ENCODE measurements at places on chromosomes 13 and 19. TPM values are rescaled to one million over a fixed set of nuclear protein-coding genes. Genes with fewer than 3 reads are reported as not detected.

- peak; percentile 35 for DNase-seq
These were observed 325.5 kb downstream of the KCNRG start for GRCh38 chr13:50340551-50341287.

DNA sequence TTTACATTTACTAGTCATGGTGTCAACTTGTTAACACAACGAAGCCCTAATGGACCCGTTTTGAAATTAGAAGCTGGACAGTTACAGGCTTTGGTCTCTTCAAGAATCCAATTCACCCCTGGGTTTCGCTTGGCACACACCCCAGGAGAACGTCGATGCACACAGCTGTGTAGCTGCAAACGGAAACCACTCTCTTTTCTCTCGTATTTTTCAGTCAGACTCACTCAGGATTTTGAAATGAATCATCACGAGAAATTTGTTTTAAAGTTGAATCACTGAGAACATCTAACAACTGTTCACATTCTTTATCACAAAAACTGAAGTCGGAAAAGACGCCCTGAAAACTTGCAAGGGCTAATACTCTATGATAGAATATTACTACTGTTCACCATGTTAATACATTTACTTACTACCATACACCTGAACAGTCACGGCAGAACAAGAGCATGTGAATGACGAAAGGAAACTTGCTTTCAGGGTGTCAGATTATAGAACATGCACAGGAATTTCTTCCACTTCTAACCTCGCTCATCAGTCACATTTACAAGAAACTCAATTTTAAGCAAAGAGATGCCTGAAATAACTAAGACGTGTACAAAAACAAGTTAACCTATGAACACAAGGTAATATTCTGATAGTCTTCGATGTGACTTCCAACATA, 4.7 kb downstream of the PNMA8A start:
- peak; percentile 60 for DNase-seq

DNA sequence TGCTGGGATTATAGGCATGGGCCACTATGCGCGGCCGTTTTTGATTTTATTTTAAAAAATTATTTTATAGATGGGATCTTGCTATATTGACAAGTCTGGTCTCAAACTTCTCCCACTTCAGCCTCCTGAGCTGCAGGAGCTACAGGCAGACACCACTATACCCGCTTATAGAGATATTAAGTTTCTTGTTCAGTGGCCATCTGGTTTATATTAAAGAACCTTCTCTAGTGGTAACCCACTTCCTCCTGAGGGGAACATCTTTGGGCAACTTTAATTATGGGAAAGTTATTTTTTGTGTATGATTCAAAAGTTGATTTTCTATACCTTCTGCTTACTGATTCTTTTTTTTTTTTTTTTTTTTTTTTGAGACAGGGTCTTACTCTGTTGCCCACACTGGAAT, 172.7 kb downstream of the KLF5 start:
- no peak for DNase-seq

DNA sequence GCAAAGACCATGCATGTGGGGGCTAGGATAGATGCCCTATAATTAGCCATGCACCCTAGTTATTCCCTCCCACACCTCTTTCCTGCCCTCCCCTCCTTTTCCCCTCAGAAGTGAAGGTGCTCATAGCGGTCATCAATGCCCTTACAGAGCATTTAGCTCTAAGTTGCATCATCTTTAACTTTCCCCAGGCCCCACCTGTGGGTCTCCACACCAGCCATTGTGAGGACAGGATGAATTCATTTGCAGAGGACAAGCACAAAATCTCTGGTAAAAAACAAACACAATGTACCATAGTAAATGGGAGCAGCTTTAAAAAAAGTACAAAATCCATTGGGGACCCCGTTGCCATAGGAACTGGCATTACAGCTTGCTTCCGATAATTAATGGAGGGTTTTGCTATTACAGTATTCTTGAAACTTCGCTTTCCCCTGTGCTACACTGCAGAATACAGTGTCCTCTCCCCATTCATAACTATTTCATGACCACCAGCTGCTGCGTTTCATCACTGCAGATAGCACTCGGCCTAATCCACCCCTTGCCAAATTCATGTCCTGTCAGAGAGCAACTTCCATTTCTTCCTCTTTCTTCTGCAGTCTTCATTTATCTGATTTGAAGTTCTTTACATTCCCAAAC, 110.5 kb downstream of the ZDHHC20 start:
- no peak for DNase-seq

Gene SERPINE3
- total RNA-seq, result not detected

DNA sequence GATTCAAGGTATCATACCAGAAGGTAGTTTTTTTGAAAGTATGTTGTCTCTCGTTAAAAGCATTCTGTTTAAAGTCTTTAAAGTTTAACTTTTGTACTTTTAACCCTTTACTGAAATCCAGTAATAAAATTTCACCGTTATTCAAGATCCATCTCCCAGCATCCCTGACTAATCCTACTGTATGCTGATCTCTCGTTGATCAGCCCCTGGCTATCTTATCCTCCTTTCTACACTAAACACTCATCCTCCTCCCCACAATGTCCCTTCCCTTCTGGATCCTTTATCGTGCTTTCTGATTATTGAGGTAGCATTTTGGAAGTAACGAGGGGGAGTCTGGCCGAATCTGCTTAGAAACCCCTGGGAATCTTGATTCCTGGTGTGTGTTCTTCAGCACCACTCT, 1.3 kb downstream of the TPP2 start:
- no peak for DNase-seq

GRCh38 chr13:56906909-56907308, 233.8 kb upstream of the PRR20A start:
- no peak for DNase-seq

- DNase-seq, result no peak
These were observed 112.5 kb downstream of the COL4A1 start for GRCh38 chr13:110194451-110194850.

DNA sequence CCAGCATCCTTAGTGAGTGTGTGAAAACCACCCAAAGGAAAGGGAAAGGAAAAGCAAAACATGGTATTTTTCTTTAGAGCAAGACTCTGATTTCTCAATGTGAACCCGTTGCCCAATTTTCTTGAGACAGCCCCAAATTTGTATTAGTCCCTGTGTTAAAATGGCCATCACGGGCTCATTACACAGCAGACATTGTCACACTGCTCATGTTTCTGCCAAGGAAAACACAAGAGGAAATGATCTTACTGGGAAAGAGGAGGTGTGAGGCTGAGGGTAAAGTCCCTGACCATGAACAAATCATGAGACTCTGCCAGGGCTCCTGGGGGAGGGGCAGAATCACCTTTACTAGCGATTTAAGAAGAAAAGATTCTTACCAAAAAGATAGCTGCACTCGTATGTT, 54.4 kb downstream of the FAM124A start:
- DNase-seq, result no peak

- no peak for DNase-seq
These were observed 372.3 kb downstream of the NDFIP2 start for GRCh38 chr13:79853251-79853650.

DNA sequence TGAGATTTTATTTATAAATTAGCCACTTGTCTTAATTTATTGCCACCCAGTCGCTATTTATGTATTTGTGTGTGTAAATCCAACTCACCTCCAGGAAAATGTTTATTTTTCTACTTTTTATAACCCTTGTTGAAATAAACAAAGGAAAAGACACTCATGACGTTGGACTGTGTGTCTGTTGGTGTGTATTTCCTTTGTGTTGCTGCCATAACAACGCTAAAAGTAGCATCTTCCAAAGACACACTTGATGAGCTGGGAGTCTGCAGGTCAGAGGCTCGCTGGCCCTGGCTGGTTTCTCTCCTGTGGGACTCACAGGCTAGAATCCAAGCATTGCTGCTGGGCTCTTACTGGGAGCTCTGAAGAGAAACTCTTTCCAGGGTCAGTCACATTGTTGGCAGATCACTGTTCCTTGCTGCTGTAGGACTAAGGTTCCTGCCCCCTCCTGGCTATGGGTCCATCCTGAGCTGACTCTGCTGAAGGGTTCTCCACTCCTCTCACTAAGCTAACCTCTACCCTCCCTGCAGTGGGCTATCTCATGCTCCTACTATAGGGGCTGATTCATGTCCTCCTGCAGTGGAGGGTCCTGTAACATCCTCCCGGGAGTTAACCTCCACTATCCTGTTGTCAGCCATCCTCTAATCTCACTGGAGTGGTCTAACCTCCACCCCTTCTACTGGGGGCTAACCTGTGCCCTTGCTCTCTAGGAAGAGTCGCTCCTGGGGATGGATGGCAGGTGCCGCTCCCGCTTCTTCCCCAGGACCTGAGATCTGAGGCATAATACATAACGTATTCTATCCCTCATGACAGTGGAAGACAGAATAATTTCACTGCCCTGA, 2.1 kb downstream of the IFNL2 start:
- DNase-seq, result no peak

DNA sequence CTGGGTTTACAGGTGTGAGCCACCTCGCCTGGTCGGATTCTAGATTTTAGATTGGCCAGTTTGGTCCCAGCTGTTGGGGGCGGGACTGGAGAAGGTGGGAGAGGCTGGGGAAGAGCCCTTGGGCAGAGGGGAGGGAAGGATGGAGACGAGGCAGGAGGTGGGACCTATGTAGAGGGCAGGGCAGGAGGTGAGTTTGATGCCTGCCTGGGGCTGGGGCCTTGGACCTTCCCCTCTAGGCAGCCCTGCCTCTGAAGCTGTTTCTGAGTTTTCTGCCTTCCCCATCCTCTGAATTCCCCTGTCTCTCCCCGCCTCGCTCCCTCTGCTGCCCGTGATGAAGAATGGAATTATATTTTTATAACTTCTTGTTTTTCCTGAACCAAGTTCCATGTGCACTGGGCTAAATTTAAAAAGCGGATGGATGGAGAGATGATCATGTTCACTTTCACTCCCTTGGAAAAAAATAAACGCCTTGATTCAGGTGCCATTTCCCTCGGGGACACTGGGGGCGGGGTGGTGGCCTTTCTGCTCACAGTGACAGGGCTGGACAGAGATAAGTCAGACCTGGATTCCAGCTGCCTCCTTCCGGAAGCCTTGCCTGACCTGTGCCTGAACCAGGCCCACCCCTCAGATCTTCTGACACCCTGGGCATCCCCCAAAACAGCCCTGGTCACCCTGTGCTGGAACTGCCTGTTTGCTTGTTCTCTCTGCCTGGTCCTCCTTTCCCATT, 16.5 kb upstream of the TNFAIP8L1 start:
- DNase-seq, result no peak

GRCh38 chr19:10105509-10106099, 558 bp upstream of the PPAN start:
- no peak for DNase-seq

DNA sequence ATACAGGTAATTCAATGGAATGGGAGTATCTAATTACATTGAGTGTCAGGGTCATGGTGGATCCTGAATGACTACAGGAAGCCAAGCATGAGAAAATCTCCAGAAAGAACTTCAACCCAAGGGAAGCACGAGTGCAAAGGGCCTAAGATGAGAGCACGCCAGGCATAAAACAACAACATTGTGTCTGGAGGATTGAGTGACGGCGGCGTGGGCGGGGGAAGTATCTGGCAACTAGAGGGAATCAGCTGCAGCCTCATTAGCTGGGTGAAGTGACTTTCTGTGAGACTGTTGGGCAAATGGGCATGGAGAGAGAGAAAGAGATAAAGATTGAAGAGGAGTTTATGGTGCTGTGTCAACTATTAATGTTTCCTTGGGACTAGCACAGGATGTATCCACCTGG, 194.3 kb downstream of the GPC6 start:
- DNase-seq, result no peak

Gene UFM1
- total RNA-seq, result 24.6 TPM

DNA sequence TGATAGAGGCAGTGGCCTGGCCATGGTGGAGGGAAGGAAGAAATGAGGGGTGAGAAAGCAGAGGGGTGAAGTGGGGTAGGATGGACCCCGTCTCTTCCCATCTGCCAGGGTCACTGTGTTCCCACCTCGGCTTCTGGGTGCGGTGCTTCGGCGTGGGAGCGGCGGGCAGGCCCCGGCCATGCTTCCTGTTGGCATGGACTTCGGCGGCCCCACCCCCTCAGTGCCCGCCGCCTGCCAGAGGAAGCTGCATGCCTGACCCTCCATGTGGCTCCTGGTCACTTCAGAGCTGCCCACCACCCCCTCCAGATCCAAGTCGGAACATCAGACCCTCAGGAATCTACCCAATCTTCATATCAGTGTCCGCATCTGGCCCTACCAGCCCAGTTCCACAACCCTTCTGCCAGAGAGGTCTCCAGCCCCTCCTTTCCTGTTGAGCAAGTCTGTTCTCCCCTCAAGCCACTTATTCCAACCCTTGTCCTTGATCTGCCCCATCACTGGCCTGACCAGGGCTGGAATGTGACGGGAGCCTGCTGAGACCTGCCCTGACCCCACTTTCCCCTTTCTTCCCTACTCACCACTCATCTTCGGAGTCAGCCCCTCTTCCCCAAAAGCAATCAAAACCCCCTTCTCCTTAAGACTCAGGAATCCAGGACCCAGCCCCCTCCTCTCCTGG, 1.5 kb downstream of the KCNN4 start:
- peak; percentile 35 for DNase-seq

DNA sequence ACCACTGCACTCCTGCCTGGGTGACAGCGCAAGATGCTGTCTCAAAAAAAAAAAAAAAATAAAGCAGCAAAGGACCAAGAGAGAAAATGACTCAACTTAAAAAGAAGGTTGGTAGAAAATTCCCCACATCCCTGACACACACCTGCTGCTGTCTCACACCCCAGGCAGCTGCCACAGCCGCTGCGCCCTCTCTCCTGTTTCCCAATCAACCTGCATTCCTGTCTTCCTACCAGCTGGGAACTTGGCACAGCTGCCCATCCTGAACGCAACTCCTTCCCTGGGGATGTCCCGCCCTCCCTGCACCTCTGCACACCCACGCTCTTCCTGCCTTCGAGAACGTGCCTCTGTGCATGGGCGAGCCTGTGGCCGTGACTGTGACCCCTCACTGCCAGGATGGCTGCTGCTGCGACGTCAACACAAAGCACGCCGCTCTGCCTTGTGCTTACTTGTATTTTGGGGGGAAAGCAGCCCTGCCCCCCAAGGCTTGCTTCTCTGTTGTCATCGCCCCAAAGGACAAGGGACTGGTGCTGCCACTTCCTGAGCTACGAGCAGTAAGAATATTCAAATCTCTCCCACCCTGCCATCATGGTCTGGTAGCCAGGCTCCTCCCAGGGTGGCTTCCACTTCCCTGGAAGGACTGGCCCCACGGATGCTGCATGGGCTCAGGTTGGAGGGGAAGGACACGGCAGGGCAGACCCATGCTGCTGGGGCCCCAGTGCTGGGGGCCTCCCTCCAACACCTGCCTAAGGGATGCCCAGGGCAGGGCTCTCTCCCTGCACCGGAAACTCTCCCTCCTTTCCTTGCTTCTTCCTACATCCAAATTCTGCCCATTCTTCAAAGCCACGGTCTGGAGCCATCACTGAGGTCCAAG, 20.7 kb downstream of the SH3GL1 start:
- peak; percentile 93 for DNase-seq

GRCh38 chr13:60402022-60402421, 5.0 kb downstream of the TDRD3 start:
- DNase-seq, result no peak

DNA sequence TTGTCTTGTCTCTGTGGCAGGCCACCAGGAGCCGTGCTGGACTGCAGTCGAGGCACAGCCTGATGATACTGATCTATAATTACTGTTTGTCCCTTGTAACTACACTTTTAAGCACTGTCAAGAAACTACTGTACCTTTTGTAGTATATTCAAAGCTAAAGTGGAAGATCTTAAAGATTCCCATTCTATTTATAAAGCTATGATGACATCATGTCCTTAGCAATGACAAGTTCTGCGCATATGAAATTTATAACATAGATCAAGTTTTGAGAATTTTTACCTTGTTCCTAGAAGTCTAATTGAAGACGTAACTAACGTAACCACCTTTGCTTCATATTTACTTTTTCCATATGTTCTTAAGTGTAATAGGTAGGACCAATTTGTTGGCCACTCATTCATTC, 56.8 kb upstream of the LATS2 start:
- no peak for DNase-seq

Gene PROSER1
- total RNA-seq, result 13.3 TPM

GRCh38 chr13:112445411-112446271, 69.5 kb downstream of the SPACA7 start:
- DNase-seq, result peak; percentile 28
